CD4-positive, alpha-beta T cell treated with Interleukin-10 for 1 hour (primary cell): ENCODE measurements at places on chromosomes 11 and 22.

DNA sequence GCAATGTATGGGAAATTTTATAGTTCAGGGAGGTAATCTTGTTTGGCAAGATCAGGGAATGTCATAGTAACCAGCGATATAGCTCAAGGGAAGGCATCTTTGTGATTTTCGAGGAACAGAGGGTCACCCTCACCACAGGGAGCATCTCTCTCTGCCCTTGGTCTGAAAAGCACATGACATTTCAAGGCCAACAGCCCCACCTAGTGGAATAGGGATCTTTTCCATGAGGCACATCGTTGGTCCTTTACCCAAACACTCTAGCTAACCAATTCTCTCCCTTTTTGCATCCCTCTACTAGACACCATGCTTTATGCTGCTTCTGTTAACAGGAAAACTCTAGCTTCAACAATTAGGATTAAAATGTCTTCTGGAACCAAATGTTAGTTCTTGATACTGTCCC is 179.0 kb downstream of the GRM5 start:
- DNase-seq: peak; percentile 56

DNA sequence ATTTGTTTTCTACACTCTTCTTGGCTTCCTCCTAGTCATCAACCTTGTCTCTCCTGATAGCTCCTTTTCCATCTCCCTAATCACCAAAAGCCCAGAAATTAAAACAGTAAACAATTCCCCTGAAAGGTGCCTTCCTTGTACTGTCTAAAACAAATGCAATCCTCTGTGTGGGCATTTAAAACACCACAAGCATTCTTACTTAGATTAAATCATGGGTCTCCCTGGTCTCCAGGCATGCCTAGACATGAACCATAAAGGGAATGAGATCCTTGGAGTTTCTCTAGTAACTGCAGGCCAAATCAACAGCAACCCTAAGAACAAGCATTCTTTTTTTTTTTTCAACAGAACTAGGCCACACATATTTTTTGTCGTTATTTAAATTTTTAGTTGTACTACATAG is 1.9 kb downstream of the BTG4 start:
- no peak for DNase-seq

DNA sequence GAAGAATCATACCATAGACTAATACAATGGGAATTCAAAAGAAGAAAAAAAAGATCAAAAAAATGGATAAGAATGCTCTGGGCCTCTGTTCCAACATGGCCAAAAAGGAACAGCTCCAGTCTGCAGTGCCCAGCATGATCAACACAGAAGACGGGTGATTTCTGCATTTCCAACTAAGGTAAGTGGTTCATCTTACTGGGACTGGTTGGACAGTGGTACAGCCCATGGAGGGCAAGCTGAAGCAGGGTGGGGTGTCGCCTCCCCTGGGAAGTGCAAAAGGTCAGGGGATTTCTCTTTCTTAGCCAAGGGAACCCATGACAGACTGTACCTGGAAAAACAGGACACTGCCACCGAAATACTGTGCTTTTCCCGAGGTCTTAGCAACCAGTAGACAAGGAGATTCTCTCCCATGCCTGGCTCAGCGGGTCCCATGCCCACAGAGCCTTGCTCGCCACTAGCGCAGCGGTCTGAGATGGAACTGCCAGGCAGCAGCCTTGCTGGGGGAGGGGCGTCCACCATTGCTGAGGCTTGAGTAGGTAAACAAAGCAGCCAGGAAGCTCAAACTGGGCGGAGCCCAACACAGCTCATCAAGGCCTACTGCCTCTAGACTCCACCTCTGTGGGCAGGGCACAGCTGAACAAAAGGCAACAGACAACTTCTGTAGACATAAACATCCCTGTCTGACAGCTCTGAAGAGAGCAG is 428.4 kb downstream of the MN1 start:
- DNase-seq: no peak

GRCh38 chr22:21982338-21982965 is at the start of gene TOP3B:
TSS of gene TOP3B (minus strand) at chr22:21982787. CDS start at chr22:21975709, 7,078 bp downstream.
- peak; percentile 82 for DNase-seq

DNA sequence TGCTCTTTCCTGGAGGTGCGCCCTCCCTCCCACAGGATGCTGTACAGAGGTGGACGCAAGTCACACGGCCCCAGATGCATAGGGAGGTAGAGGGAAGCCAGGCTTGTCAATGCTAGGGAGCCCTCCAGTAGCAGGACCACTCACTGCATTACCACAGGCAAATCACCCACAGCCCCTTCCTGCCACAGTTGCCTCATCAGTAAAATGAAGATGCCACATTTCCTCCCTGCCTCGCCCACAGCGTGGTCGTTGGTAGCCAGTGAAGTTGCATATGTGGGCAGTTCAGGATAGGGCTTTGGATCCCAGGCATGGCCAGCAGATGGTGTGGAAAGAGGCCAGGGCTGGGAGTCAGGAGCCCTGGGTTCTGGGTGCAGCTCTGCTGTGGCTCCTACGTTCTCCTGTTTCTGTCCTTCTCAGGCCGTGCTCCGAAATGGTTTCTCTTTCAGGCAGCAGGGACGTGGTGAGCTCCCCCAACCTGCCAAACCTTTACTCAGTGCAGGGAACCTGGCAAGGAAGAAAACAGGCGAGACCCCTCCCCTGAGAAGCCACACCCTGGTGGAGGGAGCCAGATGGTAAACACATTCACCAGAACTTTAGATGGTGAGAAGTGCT is 22.6 kb downstream of the DAGLA start:
- no peak for DNase-seq

DNA sequence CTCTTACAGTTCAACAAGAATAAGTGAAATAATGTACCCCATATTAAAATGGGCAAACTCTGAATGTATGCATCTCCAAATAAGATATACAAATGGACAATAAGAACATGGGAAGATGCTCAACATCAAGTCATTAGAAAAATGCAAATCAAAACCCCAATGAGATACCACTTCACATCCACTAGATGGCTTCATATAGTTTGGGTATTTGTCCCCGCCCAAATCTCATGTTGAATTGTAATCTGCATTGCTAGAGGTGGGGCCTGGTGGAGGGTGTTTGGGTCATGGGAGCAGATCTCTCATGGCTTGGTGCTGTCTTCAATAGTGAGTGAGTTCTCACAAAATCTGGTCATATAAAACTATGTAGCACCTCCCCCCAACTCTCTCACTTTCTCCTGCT is 5.7 kb downstream of the MPZL2 start:
- no peak for DNase-seq

DNA sequence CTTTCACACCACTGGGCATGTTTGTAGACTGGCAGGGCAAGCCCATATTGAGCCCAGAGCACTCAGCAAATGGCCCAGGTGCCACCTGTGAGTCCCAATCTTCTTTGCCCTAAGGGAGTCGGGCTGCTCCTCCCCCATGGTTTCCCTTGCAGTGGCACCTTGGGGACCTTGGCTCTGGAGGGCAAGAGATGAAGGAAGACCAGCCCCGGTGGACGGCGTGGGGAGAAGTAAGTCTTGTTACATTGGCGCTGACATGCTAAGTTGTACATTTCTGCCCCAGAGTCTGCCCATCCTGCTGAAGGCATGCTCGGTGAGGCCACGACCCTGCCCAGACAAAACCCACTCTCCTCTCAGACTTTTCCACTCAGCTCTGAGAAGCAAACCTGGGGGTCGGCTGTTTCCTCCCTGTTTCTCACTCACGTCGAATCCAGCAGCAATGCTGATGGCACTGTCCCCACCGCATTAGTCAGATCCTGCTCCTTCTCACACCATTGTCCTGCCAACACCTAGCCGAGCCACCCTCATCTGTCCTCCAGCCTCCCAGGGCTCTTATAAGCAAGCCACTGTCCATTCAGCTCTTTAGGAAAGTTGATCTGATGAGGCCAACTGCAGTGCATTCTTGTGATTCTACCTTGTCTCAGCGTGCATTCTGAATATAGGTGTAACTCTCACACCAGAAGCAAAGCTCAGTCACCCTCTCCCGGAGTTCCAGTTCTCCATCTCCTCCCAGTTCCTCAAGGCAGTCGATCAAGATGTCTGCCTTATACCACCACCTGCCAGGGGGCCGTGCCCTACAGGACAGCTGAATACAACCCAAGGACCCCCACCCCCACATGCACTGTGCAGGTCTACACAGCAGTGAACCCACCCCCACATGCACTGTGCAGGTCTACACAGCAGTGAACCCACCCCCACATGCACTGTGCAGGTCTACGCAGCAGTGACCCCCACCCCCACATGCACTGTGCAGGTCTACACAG is 827.1 kb downstream of the TBC1D22A start:
- DNase-seq: no peak

GRCh38 chr22:29325785-29326315 is 10.4 kb upstream of the RASL10A start:
- no peak for DNase-seq

- peak; percentile 3 for DNase-seq
These were observed at the start of gene CAVIN3 for GRCh38 chr11:6320411-6321155. TSS of gene CAVIN3 (minus strand) at chr11:6320501. CDS start at chr11:6320476, 25 bp downstream.

- DNase-seq: no peak
These were observed 65.2 kb downstream of the MPPED1 start for GRCh38 chr22:43476751-43477725.

DNA sequence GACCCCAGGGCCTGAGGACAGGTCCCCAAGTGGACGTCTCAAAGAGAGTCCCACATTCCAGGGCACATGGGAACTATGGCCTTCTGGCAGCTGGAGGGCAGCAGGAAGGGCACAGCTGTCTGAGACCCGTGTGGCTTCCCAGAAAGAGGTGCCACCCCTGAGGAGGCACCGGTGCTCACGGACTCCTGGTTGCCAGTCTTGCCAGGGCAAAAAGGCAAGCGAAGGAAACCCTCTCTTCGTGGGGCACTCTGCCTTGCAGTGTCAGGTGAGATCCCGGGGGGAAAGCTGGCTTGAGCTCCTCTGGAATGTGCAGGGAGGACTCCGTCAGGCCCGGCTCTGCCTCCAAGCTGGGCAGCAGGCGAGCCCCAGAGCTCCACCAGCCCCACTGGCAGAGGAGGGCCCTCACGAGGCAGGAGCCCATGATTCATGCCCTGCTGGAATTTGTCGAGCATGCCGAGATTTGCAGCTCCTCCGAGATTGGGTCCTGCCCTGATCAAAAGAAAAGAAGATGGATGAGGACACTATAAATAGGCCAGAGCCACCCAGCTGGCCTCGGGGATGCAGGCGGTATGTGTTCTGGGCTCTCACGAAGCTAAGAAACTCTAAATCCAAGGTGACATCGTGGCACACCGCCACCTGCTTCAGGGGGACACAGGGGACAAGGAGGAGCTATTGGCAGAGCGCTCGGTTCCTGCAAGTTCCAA is 9.9 kb upstream of the CELSR1 start:
- DNase-seq: no peak

GRCh38 chr22:26636296-26636695 is 14.5 kb downstream of the CRYBA4 start:
- DNase-seq: no peak

DNA sequence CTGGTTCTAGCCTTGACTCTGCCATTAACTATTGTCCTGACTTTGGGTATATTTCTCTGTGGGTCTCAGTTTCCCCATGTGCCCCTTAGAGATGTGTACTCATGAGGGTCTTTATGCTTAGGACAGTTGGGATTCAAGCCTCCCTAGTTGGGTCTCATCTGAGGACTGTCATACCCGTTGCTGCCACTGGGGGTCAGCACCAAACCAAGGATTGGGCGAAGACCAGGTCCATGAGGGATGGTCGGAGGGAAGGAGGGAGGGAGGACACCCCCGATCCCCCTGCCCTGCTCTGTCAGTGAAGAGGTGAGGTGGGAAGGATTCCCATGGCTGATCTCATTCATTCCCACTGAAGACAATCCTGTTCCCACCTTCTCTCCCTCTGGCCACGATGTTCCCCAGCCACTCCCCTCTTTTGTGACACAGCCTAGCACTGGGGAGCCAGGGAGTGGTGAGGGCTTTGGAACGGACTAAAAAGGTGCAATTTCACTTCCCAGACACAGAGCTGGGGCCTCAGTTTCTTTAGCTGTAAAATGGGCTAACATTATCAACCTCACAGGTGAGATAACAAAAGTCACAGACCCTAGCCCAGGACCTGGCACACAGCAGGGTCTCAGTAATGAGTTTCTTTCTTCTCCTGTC is 12.4 kb upstream of the KLHL35 start:
- DNase-seq: peak; percentile 74

DNA sequence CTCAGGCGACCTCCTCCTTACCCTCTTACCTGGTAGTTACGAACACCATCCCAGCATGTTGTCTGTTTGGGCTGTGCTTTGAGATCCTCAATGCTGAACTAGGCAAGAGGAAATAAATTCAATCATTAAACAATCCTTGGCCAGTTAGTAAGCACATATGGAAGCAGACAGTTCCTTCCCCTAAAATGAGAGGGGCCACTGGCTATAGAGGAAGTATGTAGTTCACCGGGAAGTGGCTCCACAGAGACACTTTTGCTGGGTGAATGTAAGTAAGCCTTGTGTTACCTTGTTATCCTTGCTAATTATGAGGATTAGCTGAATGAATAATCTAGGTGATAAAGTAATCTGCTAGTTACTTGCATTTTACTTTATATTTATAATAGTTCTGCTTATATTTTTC is 2.9 kb downstream of the THYN1 start:
- no peak for DNase-seq

DNA sequence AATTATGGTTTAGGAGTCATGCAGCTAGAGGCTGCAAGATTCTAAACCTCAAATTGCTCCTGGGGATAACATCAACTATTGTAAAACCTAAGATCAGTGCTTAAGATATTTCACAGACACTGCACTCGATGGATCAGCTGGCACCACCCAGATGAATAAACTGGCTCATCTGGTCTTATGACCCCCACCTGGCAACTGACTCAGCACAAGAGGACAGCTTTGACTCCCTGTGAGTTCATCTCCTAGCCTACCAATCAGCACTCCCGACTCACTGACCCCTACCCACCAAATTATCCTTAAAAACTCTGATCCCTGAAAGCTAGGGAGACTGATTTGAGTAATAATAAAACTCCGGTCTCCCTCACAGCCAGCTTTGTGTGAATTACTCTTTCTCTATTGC is 782 bp upstream of the TTC12 start:
- no peak for DNase-seq

- DNase-seq: peak; percentile 43
These were observed 759 bp downstream of the DESI1 start for GRCh38 chr22:41619979-41620588.

DNA sequence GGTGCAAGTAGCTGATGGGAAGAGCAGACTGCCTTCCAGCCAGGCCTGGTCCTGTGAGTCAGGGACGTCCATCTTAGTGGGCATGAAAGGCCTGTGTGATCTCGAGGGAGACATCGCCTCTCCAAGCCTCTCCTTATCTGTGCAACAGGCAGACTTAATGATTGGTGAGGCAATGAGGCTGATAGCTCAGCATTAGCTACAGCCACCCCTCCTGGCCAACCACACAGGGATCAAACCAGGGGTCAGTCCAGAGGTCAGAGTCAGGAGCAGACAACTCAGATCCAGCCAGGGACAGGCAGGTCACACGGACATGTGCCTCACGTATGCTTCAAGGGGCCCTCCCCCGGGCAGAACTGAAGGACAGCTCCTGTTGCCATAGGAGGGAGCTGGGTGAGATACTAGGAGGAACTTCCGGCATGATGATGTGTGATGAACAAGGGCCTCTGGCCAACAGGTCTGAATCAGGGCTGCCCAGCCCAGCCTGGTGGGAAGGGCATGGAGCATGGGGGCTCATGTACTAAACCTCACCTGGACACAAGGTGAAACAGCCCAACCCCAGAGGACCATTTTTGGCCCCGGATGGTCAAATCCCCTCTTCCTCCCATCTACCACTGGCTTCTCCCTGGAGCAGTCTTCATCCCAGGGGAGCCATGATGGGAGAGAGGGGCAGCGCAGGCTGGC is 2.8 kb upstream of the APOC3 start:
- DNase-seq: no peak
